Epithelial cell of proximal tubule (primary cell): ENCODE measurements at places on chromosomes 1 and 21. TPM values are rescaled to one million over a fixed set of nuclear protein-coding genes. Genes with fewer than 3 reads are reported as not detected.

Gene INKA2
- 0.07 and 0.58 TPM in 2 replicates for total RNA-seq

Gene ZBTB7B
- total RNA-seq, result 20.4 and 20.7 TPM in 2 replicates

Gene OR2T2
- total RNA-seq, result not detected in 2 replicates

Gene TFF2
- not detected in 2 replicates for total RNA-seq

DNA sequence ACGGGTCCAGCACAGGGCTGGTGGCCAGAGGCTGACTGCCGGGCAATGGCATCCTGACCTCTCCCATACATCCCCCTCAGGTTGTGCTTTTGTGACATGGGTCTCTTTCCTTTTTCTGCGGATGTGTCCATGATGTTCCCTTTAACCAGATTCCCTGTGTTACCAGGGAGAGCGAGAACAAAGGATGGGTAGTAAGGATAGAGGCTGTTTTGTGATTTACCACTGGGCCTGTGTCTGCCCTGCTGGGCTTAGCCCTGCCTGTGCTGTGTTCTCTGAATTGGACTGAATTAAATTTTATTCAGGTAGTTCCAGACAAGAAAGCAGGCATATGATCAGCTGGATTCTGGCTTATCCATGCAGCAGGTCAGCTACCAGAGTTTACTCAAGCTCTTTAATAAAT lies 301.6 kb downstream of the RWDD3 start:
- no peak for DNase-seq

- DNase-seq, result no peak
Measured at GRCh38 chr1:202765721-202766120, 42.5 kb downstream of the KDM5B start.

Gene MPL
- total RNA-seq, result not detected in 2 replicates

Gene RAVER2
- 6.9 and 9.8 TPM in 2 replicates for total RNA-seq

- no peak for DNase-seq
Measured at GRCh38 chr1:2633936-2634491, 1.2 kb upstream of the MMEL1 start.

DNA sequence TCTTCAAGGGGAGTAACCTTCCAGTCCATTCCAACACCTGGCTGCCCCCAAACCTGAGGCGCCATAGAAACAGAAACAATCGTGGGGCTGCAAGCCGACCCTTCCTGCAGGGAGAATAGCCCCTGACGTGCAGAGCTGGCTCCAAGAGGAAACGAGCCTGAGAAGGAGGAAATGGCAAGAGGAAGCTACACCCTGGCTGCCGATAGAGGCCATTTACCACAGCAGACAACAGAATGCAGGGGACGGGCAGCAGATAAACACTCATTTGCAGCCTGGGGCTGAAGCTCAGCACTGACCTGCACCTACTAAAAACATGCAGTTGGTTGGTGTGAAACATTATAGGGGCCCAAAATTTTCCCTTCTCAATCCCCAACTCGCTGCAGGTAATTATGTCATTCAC lies 8.7 kb upstream of the TDRD10 start:
- no peak for DNase-seq

Gene C1orf141
- total RNA-seq, result not detected in 2 replicates

GRCh38 chr1:239562095-239562494 lies 175.7 kb downstream of the CHRM3 start:
- DNase-seq, result no peak

Gene BEND5
- 1.3 and 1.9 TPM in 2 replicates for total RNA-seq

GRCh38 chr1:189121941-189122340 lies 1355.7 kb downstream of the BRINP3 start:
- DNase-seq, result no peak

DNA sequence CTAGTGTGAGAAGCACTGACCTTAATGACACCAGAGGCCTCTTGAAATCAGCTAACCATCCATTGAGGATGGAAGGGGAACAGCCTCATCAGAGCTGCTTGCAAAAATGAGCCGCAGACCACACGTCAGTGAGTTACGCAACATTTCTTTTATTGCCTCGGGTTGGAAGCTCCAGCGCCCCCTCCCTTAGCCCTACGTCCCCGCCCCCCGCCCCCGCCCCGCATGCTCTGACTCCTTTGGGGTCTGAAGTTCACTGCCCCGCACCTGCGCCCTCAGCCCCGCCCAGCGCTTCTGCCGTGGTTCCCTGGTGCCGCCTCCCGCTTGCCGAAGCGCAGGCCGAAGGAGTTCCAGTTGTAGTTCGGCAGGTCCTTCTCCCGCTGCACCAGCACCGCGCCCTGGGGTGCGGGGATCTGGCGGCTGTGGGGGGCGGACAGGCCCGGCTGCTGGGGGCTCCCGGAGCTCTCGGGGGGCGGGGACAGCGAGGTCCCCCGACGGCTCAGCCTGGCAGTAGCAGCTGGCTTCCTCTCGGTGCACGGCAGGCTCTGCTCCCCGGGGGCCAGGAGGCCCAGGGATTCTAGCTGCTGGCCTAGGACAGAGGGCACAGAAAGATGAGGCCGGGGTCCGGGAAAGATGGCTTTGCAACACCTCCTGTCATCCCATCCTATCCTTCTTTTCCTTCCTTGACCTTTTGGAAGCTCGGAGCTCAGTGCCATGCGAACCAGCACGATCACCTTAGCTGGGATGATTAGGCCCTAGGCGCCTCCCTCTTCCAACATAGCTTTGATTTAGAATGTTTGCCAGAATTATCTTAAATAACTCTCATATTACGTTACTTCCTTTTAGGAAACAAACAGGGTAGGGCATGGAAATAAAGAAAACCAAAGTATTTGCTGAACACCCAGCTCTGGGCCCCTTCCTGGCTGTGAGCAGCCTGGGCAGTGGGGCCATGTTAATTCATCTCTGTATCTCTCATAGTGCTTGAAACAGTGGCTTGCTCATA lies 5.8 kb downstream of the KISS1 start:
- DNase-seq, result no peak

Gene FAM229A
- 1.7 and 11.7 TPM in 2 replicates for total RNA-seq

Gene FMO4
- 0.52 and 0.58 TPM in 2 replicates for total RNA-seq

Gene NES
- total RNA-seq, result 11.6 and 70.2 TPM in 2 replicates

Gene LBR
- total RNA-seq, result 51.7 and 92.0 TPM in 2 replicates

Gene MUL1
- total RNA-seq, result 24.6 and 30.4 TPM in 2 replicates

Gene AMY1A
- total RNA-seq, result not detected in 2 replicates

Gene SLAMF9
- total RNA-seq, result not detected in 2 replicates

GRCh38 chr1:47023268-47024140 lies at the start of gene CYP4X1:
TSS of gene CYP4X1 (plus strand) at chr1:47023669. CDS start at chr1:47023818, 149 bp downstream.
- no peak for DNase-seq

- DNase-seq, result no peak
Measured at GRCh38 chr1:198157847-198158725, 1.3 kb downstream of the NEK7 start.

GRCh38 chr1:165877940-165878556 lies 50.6 kb downstream of the UCK2 start:
- DNase-seq, result no peak

Gene F3
- 179 and 246 TPM in 2 replicates for total RNA-seq

DNA sequence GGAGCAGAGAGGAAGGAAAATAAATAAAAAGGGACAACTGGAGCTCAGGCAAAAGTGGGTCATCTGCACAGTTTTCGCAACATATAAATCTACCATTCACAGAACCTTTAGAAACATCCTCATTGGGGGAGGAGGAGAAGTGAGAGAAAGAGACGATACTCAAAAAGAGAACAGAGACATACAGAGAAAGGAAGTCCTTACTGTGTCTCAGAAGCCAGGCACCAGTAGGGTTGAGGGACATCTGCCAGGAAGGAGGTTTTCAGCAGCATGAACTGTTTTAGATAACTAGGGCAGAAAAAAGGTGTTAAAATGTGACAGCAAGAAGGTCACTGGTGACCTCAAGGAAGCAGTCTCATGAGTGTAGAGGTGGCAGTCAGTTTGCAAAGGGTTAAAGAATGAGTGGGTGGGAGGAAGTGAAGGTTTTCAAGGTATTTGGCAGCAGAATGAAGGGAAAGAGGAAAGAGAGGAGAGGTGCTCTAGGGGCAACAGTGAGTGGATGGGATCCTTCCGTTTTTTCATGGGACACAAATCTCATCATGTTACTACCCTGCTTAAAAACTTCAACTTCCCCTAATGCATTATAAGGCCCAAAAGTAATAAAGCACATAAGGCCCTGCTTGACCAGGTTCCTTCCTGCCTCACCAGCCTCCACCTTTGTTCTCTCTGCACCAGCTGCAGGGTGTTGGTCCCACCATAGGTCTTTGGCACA lies 9.5 kb downstream of the JAK1 start:
- no peak for DNase-seq

DNA sequence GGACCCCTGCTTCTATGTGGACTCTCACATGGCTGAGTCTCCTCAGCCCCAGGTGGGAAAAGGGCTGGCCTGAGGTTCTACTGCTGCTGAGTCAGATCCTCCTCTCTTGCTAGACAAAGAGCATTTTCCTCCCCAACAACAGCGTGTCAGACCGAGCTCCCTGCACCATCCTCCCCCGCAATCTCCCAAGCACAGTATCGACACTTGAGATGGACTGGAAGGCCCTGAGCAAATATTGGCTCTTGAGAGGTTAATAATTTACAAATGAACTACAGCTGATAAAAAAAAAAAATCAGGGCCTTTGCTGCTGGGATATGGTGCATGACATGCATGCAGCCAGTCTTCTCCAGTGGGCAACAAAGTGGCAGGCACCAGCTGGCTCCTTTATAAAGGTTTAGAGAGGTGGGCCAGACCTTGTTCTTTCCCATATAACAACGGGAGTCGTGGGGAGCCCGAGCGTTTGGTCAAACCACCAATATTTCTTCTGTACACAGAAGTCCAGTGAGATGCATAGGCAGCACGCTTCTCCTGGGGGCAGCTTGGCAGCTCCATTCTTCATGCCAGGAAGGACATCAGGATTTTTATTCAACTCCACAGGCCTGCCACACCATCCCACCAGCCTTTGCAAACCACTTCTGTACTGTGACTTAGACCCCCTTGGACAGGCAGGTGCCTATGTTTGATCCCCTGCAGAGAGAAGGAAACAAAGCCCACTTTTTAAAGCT lies 55.4 kb upstream of the CAMK1G start:
- DNase-seq, result peak; percentile 90

Gene ID3
- total RNA-seq, result 76.0 and 154 TPM in 2 replicates

GRCh38 chr1:27618341-27619082 lies 14.6 kb upstream of the AHDC1 start:
- no peak for DNase-seq

GRCh38 chr1:219581344-219581743 lies 31.6 kb downstream of the ZC3H11B start:
- no peak for DNase-seq

DNA sequence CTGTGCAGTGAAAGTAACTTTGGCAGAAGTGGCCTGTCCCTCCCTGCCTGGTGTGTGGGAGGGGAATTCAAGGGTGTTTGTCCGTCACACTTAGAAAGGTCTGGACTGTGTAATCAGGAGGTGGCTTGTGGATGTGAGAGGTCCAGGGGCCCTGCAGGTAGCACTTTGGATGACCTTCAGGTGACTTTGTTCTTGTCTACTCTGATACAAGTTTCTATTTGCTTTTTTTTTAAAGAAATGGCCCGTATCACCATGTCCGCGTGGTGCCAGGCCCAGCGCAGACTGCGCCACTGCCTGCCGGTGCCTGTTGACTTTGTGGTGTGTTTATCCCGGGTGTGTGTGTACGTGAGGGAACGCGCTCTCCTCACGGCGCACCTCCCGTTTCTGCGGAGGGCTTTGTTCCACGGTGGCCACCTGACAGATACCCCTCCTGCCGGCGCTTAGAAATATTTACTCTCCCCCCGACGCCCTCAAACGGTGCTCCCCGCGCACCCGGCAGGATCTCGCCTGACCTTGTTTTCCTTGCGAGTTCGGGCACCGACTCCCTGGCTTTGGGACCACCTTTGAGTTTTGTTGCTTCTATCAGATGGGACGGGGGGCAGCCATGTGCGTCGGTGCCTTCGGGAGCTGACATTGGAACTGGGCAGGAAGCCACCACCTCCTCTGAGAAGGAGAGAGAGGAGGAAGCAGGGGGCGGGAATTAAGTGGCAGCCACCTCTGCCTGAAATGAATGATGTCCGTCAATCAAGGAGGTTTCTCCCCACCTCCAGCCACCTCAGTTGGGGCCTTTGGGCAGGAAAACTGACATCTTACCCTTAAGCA lies 119.4 kb downstream of the PRDM16 start:
- DNase-seq, result no peak

Gene TSSK3
- 0.58 TPM in 1 of 2 replicates, not detected in the other for total RNA-seq

DNA sequence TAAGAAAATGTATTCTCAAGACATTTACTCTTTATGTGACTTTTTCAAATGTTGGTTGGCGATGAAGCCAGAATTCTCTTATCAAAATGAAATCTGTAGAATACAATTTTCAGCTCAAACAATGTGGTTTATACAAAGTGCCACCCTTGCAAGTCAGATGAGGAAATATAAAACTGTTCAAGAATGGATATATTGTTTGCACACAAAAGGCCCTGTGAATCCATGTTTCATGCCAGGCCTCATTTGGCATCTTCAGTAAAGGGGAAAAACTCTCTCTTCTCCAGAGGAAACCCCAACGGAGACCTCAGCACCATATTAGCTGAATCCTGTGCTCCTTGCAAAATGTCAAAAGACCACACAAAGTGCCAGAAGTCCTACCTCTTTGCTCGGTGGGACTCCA lies 310.4 kb downstream of the RRAGC start:
- DNase-seq, result no peak

GRCh38 chr1:81700728-81701470 lies 99.8 kb upstream of the ADGRL2 start:
- no peak for DNase-seq

GRCh38 chr1:62288224-62288623 lies 31.0 kb downstream of the KANK4 start:
- no peak for DNase-seq

Gene CREG1
- total RNA-seq, result 25.2 and 48.1 TPM in 2 replicates

Gene SPRR2E
- total RNA-seq, result not detected in 2 replicates

Gene LRRC39
- 0.07 TPM in 1 of 2 replicates, not detected in the other for total RNA-seq

GRCh38 chr1:2472109-2472508 lies 4.0 kb upstream of the PLCH2 start:
- DNase-seq, result no peak

Gene LYSMD1
- total RNA-seq, result 4.5 and 7.2 TPM in 2 replicates

Gene NR1I3
- total RNA-seq, result not detected in 2 replicates

GRCh38 chr1:21546122-21546825 lies 37.1 kb downstream of the ALPL start:
- DNase-seq, result no peak

Gene NEGR1
- total RNA-seq, result 3.1 and 8.6 TPM in 2 replicates

Gene CRYBG2
- total RNA-seq, result 2.8 and 9.3 TPM in 2 replicates

DNA sequence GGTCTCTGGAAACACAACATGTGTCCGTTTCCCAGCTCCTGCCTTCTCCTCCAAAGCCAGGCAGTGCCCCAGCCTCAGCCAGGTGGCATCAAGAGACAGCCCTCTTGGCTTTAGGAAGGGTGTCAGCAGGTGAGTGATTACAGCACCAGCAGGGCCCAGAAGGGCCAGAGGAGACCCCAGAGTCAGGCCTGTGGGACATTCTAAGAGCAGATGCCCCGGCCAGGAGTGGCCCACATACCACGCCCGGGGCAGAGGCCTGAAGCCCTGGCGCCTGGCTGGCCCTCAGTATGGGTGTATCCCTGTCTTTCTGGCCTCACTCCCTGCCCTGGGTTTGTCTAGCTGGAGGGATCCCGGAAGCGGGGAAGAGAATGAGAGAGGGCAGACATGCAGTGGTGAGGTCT lies 109.2 kb downstream of the CASZ1 start:
- DNase-seq, result no peak

- no peak for DNase-seq
Measured at GRCh38 chr1:241782396-241782795, 65.6 kb upstream of the EXO1 start.

Gene TENT5C
- total RNA-seq, result under 0.01 TPM in 1 of 2 replicates, not detected in the other
